ENCODE measurements at places on chromosomes 5 and 9. TPM values are rescaled to one million over a fixed set of nuclear protein-coding genes. Genes with fewer than 3 reads are reported as not detected.

Gene FAM151B
- 2.1 TPM for total RNA-seq

Gene FOXI1
- total RNA-seq: 2.2 TPM

- H3K36me3 ChIP-seq: no peaks in the 10 kb centered on the region
- H3K27me3 ChIP-seq: no peaks in the 10 kb centered on the region
- H3K27ac ChIP-seq: no peak overlapping the region
- DNase-seq: no peak
These were observed 61.9 kb upstream of the ITGA1 start for GRCh38 chr5:52725808-52726207.

Gene HAVCR2
- total RNA-seq: 0.15 TPM
